ENCODE measurements at places on chromosomes 7 and 10.

DNA sequence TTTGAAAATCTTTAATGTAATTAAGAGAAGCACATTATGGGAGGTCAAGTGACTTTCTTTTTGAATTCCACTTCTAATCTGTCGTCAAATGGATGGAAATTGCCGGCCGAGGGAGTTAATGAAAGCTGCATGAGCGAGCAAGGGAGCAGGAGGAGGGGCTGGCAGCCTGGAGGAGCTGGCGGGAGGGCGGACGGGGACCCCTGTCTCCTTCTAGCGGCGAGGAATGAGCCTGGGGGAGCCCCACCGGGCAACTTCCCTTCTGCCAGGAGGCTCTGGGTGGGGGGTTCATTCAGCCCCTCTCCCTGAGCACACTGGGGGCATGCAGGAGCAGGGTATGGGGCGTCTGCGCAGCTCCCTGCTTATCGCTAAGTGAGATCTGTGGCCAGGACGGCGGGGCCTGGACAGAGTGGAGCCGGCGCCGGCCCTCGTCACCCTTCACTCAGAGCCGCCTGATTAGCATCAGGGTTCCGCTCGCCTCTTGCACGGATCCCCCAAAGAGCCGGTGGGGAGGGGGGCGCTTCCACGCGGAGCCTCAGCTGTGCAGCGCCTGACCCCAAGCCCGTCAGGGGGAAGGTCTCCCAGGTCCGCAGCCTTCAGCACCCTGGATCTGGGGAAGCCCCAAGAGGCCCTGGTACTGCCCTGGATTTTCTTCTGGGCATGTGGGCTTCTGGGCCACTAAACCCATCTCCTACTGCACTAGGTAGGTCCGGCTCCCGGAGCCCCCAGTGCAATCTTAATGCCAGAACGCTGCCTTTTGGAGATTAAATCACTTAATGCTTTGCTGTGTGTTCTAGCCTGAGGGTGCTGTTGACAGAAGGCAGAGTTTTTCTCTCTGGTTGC, 680.8 kb downstream of the LRMDA start:
- no peak for DNase-seq

- no peak for DNase-seq
These were observed 61.9 kb upstream of the MAGI2 start for GRCh38 chr7:79515358-79515757.

- peak; percentile 39 for DNase-seq
These were observed at the start of gene KLF6 for GRCh38 chr10:3784510-3785250. TSS of gene KLF6 (minus strand) at chr10:3785209. CDS start at chr10:3785014, 195 bp downstream.

DNA sequence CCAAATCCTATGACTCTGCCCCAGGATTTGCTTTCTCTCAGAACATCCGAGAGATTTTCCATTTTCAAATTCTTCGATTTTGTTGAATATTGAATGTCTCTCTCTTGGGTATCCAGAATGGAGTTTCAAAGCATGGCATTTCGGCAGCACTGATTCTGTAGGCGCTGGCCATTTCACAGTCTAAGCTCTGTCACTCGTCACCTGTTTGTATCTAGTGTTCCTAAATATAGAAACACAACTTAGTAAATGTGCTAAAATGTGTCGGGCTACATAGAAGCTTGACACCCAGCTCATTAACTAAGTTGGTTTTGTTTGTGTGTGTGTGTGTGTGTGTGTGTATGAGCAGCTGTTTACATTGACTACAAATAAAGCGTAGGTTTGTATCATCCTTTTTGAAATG, 173.5 kb upstream of the FZD1 start:
- no peak for DNase-seq

- no peak for DNase-seq
These were observed 11.3 kb downstream of the TFR2 start for GRCh38 chr7:100630066-100630465.

DNA sequence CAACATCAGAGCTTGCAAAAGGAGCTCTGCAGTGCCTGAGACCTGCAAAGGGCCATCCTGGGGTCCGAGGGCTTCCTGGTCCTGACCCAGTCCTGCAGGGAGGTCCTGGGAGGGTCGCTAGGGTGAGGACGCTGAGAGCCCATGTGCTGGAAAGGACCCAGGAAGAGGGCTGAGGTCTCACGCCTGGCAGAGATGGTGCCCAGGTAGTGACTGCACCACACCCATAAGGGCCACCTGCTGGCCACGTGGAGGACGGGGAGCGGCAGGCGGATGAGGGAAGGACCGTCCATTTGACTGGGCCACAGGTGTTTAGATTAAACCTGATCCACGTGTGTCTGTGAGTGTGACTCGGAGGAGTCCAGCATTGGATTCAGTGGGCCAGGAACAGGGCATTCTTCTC, 392.8 kb downstream of the DNAJB6 start:
- DNase-seq, result no peak

DNA sequence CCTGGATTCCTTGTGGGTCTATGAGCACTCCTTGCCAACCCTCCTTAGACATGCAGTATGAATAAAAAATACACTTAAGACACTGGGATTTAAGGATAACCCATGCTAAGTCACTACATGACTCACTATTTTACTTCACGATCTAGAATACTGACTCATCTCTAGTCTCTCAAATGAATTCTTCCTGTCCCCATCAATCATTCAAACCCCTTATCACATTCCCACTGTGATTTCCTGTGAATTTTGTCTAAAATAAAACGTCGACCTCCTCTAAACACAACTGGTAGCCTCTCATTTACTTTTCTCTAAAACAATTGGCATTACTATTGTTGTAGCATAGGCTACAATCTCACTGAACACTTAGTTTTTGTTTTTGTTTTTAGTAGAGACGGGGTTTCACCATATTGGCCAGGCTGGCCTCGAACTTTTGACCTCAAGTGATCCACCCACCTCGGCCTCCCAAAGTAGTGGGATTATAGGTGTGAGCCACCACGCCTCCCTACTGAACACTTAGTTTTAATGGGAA, 3.9 kb upstream of the IQUB start:
- no peak for DNase-seq

DNA sequence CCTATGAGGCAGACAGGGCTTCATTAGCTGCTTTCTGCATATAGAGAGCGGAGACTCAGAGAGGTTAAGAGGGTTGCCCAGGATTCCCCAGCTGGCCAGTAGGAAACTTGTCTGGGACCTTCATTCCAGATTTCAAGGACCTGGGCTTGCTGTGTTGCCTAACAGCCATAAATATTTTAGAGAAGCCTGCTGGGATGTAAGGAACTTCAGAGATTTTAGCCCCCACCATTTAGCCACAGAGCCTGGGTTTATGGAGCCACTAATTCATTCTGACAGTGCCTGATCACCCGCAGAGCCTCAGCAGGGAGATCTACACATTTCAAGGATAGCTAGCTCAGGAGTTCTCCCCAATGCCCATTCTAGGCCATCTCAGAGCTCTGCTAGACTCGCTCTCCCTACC, 56.6 kb upstream of the TRUB1 start:
- no peak for DNase-seq

GRCh38 chr7:104096683-104097082, 107.2 kb upstream of the RELN start:
- peak; percentile 2 for DNase-seq

DNA sequence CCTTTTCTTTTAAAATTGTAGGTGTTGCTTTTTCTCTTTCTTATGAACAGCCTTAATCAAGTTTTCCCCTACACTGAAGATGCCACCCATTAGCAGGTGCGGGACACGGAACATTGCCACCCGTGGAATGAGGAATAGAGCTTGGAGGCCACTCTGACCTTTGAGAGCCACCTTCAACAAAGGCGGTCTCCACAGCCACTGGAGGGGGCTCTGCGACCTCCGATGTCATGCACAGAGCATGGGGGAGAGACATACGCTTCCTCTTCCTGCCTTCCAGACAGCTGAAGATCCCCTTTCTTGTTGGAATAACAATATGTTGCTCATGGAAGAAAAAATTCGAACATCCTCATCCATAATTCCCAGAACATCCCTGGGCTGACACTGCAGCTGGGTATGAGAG, 39.1 kb downstream of the ADARB2 start:
- DNase-seq, result no peak

DNA sequence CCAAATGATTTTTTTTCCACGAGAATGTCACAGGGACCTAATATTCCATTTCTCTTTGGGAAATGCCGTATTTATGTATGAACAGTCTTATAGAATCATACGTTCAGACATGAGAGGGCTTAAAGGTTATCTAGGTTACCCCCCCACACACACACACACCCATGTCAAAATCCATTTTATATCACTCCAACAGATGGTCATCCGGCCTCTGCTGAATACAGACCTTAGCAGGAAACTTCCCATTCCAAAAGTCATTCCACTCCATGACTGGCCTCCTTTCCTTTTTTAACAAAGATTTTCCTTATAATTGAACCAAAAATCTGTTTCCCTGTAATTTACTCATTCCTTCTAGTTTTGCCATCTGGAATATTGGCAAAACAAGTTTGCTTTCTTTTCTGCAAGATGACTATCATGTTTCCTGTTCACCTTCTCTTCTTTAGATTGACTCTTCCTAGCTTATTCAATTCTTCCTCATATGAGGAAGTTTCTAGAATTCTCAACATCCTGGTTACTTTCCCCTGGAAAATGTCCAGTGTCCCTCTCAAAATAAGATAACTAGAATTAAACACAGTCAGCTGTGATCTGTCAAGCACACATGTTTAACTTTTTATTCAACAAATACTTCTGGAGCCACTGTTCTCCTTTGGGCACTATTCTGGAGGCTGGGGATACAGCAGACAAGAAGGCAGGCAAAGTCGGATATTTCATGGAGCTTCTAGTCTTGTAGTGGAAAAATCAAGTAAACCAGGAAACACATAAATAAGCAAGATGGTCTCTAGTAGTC, 276.5 kb upstream of the LRGUK start:
- DNase-seq, result no peak

DNA sequence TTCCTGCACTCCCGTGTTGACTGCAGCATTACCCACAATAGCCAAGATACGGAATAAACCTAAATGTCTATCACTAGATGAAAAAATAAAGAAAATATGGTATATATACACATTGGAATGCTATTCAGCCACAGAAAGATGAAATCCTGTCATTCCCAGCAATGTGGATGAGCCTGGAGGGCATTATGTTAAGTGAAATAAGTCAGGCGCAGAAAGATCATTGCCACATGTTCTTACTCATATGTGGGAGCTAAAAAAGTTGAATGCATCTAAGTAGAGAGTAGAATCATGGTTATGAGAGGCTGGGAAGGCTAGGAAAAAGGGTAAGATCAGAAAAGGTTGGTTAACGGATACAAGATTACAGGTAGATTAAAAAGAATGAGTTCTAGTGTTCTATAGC, 219.1 kb upstream of the MKI67 start:
- DNase-seq, result no peak

DNA sequence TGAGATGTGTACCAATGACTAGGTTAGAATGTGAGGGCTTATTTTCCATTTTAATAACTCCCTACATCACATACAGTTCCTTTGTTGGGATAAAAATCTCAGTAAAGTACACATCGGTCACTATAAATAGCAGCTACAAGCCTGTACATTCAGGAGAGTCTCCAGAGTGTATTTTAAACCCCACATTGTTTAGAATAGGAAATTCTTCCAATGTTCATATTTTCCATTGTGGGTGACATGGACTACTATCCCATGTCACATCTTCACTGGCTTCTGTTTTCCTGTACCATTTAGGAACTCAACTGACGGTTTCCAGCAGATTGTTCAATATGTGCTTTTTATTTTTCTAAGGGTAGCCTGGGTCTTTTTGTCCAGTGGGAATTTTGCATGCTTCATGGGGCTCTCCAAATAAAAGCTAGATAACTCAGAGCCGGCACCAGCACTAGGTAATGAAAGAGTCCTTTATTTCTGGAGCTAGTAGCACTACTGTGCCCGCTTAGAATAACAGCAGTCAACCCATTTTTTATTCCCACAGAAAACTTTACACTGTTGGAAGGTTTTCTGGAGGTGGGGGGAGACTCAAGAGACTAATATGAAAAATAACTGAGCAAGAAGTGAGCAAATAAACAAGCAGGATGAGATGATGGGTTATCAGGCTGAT, 100.5 kb downstream of the CALD1 start:
- no peak for DNase-seq

All from neural crest cell (in vitro differentiated cells).